ENCODE measurements at places on chromosomes 6 and 20. TPM values are rescaled to one million over a fixed set of nuclear protein-coding genes. Genes with fewer than 3 reads are reported as not detected.

CD40 gene
- 3.0 TPM for total RNA-seq

CGAS gene
- total RNA-seq, result 45.9 TPM

SGK2 gene
- 0.15 TPM for total RNA-seq

SYCP2L gene
- total RNA-seq, result not detected

LTA gene
- total RNA-seq, result 706 TPM
